ENCODE measurements at places on chromosomes 11 and 22.

- peak; percentile 20 for DNase-seq
Measured at GRCh38 chr22:39132871-39133524, 19.5 kb downstream of the CBX7 start.

GRCh38 chr22:26888887-26889286, 231.5 kb downstream of the MIAT start:
- DNase-seq = no peak

- peak; percentile 47 for DNase-seq
Measured at GRCh38 chr22:29937940-29938693, 55.1 kb downstream of the MTMR3 start.

GRCh38 chr22:26725012-26725676, 67.8 kb downstream of the MIAT start:
- no peak for DNase-seq

- DNase-seq = no peak
Measured at GRCh38 chr11:113805640-113806039, 26.0 kb downstream of the CLDN25 start.

- DNase-seq = no peak
Measured at GRCh38 chr11:102921587-102922220, 33.8 kb downstream of the MMP13 start.

DNA sequence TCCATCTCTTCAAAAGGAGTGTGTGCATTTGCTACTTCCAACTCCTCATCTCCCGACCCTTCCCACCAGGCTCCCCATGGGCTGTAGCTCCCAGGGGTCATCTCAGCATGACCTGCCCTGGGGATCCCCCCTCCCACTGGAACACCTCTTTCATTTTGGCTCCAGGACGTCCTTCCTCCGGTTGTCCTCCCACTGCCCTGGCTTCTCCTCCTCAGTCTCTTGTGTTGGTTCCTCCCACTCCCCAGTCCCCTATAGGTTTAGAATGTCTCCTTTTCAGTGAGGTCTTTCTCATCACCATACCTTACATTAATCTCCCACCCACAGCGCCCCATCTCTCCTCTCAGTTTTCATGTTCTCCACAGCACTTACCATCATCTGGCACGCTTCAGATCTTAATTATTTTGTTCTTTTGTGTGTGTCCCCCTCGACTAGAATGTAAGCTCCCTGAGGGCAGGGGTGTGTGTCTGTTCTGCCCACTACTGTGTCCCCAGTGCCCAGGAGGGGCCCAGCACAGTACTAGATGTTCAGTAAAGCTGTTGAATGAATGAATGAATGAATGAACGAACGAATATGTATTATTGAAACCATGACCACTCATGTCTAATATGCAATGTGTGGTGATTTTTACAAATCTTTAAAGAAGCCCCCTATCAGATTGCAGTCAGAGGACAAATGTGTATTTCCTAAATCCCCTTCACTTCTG, 2.0 kb upstream of the TMA7B start:
- no peak for DNase-seq

DNA sequence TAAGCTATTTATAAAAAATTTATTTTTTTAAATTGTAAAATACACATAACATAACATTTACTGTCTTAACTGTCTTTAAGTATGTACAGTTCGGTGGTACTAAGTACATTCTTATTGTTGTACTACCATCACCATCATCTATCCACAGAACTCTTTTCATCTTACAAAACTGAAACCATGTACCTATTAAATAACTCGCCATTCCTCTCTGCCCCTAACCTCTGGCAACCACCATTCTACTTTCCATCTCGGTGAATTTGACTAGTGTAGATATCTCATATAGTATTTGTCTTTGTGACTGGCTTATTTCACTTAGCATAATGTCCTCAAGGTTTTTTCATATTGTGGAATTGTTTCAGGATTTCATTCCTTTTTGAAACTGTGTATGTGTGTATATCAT, 22.6 kb downstream of the USP47 start:
- no peak for DNase-seq

GRCh38 chr11:61095021-61095420, 7.3 kb upstream of the CD5 start:
- DNase-seq = no peak

- DNase-seq = no peak
Measured at GRCh38 chr11:28347371-28347770, 239.2 kb downstream of the METTL15 start.

DNA sequence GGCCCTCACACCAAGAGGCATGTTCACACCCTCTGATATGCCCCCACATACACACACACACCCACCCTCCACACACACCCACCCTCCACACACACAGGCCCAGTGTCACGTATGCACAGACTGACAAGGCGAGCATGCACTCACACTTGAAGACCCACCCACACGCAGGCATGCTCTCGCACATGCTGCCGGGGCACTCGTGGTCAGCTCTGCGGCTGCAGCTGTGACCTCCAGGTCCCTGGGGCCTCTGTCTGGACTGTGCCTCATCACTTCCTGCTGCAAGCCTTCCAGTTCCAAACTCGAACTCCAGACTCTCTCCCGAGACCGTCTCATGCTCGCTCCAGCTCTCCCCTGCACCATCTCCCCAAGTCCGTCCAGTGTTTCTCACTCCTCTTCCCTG, 9.5 kb downstream of the DCHS1 start:
- DNase-seq = no peak

- no peak for DNase-seq
Measured at GRCh38 chr11:76706667-76707066, 36.1 kb upstream of the LRRC32 start.

- DNase-seq = peak; percentile 57
Measured at GRCh38 chr11:2298795-2299761, 2.6 kb downstream of the C11orf21 start.

- DNase-seq = no peak
Measured at GRCh38 chr11:60790726-60791125, 5.6 kb downstream of the MS4A10 start.

DNA sequence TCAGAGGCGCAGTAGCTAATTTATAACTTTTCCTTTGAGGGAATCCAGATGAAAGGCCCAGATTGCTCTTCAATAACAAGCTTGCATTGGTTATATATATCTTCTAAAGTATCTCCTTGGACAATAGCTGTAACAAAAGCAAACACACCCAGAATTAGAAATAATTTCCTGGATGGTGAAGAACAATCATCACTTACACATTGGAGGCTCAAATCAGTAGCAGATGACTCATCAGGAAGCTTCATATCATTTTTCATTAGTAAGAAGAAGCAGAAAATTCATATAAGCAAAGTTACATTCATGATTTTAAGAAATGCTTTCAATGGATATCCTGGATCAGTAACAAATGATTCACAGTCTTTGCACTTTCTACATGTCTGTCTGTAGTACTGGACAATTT, 173.6 kb upstream of the CCDC90B start:
- no peak for DNase-seq

GRCh38 chr22:37655252-37655563, 3.3 kb upstream of the PDXP start:
- no peak for DNase-seq

DNA sequence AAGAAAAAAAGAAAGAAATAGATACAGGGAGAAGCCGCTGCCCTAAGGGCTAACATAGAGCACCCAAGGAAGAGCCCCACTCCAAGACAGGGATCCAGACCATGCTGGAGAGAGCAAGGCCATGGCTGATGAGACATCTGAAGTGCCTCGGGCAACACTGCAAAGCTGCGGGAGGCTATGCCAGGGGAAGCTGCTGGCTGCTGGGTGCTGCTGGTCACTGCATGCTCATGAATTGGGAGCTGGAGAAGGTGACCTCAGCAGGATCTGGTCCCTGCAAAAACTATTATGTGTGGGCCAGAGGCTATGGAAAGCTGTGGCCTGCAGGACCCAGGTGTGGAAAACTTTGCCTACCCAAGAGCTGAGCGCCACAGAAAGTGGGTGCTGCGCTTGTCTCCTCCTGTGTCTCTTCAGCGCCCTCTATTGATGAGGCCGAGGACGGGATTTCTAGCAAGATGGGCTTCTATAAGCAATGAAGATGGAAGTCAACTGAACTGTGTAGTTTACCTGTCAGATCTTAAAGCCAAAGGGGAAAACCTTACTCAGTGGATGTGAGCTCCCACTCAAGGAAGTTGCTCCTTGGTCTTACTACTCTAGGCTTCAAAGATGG, 17.3 kb upstream of the SLC29A2 start:
- DNase-seq = peak; percentile 59

DNA sequence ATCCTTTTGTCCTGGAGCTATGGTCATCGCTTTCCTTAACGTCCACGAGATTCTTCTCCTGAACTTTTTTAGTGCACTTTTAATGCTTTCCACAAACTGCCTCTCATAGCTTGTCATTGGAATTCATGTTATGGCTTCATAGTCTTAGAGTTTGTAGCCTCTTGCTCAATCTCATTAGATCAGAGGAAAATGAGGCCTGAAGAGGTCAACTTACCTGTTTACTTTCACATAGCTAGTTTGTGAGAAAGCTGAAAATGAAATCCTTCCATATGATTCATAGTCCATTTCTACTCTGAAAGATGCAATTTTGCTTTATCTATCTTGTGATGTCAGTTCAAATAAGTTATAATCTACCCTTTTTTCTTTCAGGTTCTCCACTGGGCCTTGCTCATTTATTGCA, 1747.2 kb upstream of the RAG2 start:
- DNase-seq = no peak

- DNase-seq = no peak
Measured at GRCh38 chr11:20443596-20443995, 56.1 kb downstream of the PRMT3 start.

- DNase-seq = peak; percentile 44
Measured at GRCh38 chr11:76124905-76125770, 81.2 kb downstream of the WNT11 start.

GRCh38 chr11:117564321-117564720, 232.7 kb downstream of the DSCAML1 start:
- no peak for DNase-seq

GRCh38 chr22:35604621-35605368, 12.3 kb downstream of the MB start:
- DNase-seq = no peak

GRCh38 chr11:95239871-95240649, 9.1 kb upstream of the SESN3 start:
- no peak for DNase-seq

GRCh38 chr11:73158356-73159051, 16.4 kb upstream of the FCHSD2 start:
- no peak for DNase-seq

DNA sequence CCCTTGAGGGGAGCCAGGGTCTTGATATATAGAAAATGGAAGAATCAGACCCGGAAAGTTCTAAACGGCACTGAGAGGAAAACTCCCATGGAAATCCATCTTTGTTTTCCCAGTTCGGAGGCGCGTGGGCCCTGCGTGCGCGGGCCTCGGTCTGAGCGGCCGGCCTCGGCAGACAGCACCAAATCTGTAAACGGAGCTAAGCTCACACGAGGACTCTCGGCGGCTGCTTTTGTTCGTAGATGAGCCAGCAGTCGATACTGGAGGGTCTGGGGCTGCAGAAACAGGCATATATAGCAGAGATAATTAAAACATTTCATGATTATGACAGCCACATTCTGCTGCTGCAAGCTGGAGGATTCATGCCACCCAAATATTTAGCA, 68.5 kb upstream of the PPARA start:
- DNase-seq = no peak

GRCh38 chr11:69814411-69814810, 4.8 kb downstream of the FGF3 start:
- DNase-seq = no peak

DNA sequence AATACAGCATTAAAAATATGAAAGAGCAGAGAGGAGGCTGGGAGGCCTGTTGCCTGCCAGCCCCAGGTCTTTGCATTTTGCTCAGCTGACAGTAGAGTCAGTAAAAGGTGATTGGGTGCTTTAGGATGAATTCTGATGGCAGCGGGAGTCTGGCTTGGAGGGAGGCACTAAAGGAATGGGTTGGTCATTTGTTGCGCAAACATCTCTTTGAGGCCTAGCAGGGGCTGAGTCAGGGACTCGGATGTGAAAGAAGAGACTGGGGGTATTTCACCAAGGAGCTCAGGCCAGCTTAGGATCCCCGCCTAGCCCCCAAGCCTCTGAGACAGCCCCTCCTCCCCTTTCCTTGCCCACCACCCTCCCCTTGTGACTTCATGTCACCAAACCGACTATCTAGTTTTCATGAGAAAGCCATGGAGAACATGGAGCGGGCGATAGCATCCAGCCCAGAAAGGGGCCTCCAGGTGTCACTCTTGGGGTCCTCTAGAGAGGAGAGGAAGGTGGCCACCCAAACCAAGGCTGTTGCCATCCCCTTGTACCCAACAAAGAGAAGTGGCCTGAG, 9.7 kb downstream of the DGKZ start:
- no peak for DNase-seq

DNA sequence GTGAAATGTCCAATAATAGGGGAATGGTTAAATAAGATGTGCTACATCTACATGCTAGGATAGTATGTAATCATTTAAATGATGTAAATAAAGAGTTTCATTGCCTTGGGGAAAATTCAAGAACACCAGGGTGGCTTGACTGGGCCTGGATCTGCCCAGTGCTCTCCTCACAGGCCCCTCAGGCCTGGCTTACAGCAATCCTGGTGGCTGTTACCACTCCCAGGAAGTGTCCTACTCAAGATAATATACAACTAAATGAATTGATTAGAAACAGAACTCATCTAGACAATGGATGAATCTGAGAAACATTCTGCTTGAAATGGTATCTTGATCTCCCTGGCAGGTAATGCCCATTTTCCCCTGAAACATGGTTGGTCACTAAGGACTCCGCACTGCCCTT, 30.8 kb downstream of the MAP6 start:
- DNase-seq = no peak

- peak; percentile 44 for DNase-seq
Measured at GRCh38 chr11:107916671-107917241, 11.5 kb upstream of the RAB39A start.

- DNase-seq = no peak
Measured at GRCh38 chr11:121842192-121842585, 273.8 kb downstream of the BLID start.

- DNase-seq = no peak
Measured at GRCh38 chr11:69001243-69002081, 11.6 kb downstream of the MRGPRF start.

DNA sequence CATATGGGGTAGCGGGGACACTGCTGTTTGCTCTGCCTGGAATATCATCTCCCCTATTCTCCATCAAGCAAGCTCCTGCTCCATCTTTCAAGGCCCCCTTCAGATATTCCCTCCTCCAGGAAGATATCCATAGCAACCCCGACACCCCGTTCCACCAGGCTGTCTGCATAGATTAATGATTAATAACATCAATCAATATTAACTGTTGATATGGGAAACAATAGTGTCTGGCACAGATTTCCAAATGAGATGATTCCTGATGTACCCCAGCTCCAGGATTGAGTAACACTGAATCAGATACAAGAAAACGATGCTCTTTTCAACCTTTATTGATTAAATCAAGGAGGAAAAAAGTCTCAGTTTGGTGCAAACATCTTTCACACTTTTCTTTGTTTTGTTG, 7.5 kb upstream of the TPST2 start:
- DNase-seq = no peak

DNA sequence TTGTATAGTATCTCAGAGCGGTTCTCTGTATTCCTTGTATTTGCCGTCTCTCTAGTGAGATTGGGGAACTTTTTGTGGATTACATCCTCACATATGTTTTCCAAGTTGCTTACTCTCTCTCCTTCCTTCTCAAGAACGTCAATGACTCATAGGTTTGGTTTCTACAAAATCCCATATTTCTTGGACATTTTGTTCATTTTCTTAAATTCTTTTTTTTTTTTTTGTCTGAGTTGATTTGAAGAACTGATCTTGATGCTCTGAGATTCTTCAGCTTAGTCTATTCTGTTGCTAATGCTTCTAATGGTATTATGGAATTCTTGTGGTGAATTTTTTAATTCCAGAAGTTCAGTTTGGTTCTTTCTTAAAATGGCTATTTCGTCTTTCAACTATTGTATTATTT, 28.4 kb upstream of the SLN start:
- no peak for DNase-seq

- no peak for DNase-seq
Measured at GRCh38 chr22:40345271-40345670, 1.0 kb upstream of the ADSL start.
